Brain pericyte (primary cell): ENCODE measurements at places on chromosomes 2 and 18.

DNA sequence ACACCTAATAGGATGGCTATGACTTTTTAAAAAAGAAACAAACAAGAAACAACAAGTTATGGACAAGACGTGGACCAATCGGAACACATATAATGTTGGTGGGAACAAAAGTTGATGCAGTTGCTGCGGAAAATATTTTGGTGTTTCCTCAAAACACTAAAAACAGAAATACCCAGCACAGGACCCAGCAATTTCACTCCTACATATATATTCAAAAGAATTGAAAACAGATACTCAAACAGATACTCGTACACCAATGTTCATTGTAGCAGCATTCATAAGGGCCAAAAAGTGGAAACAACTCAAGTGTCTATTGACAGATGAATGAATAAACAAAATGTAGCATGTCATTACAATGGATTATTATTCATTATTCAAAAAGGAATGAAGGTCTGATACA lies 12.1 kb downstream of the CCDC141 start:
- no peak for DNase-seq

DNA sequence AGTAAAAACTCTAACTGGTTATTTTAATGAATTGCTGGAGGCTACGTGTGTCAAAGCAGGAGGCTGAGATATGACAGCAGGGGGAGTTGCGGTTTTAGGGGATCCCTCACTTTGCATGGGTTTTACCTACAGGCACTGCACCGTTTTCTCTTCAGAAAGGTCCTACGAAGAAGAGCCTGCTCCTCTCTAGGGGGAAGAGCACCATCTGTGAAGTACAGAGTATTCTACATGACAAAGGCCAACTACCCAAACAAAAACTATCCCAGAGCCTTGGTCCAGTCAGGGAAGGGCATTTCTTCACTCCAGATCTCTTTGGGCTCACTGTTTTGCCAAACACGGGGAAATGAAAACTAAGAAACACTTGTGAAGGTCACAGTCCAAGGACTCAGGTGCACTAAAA lies 696.7 kb upstream of the SOX11 start:
- no peak for DNase-seq

- no peak for DNase-seq
Measured at GRCh38 chr2:111029181-111029927, 91.4 kb upstream of the BCL2L11 start.

- DNase-seq = no peak
Measured at GRCh38 chr2:58875436-58875835, 634.3 kb upstream of the FANCL start.

DNA sequence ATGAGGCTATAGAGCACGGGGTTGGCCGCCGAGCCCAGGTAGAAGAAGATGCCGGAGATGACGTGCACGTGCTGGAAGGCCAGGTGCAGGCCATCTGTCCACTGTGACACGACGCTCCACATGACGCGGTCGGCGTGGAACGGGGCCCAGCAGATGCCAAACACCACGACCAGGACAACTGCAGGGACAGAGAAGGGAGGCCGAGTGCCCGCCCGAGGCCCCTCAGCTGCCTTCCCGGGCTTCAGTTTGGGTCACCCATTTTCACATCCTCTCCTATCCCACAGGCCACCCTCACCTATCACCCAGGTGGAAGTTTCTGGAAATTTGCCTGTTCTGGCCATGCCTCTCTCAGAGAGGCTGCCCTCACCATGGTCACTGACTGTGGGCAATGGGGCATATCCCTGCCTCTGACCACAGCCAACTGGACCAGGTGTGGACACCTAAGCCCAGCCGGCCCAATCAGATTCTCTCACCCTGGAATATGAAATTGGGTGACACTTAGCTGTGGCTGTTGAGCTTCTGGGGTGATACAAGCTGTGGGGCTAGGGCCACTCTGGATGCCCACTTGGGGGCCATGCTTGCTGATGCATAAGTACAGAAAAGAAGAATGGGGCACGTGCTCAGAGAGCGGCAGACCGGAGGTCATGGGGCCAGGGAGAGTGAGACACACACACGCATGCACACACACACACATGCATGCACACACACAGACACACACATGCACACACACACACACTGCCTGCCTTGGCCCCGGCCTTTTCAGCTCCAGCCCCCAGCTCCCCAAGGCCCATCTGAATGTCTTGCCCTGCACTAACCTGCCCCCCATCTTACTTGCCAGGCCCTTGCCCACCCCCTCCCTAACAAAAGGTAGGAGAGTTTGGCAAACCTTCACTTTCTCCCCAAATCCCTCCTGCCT lies 4.7 kb downstream of the NMUR1 start:
- DNase-seq = no peak

DNA sequence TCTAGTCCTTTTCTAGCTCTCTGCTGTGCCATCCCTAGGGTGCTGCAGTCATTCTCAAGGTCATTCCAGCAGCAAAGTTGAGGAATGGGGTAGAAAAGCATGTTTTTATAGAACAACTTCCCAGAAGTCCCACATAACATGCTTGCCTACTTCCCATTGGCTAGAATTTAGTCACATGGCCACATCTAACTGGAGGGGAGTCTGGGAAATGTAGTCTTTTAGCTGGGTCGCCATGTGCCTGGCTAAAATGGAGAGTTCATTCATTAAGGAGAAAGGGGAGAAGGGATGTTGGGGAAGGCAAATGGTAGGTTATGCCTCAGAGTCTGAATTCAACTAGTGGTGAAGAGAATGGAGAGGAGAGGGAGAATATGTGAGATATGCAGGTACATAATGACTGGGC lies 85.7 kb downstream of the SLC4A3 start:
- DNase-seq = no peak

DNA sequence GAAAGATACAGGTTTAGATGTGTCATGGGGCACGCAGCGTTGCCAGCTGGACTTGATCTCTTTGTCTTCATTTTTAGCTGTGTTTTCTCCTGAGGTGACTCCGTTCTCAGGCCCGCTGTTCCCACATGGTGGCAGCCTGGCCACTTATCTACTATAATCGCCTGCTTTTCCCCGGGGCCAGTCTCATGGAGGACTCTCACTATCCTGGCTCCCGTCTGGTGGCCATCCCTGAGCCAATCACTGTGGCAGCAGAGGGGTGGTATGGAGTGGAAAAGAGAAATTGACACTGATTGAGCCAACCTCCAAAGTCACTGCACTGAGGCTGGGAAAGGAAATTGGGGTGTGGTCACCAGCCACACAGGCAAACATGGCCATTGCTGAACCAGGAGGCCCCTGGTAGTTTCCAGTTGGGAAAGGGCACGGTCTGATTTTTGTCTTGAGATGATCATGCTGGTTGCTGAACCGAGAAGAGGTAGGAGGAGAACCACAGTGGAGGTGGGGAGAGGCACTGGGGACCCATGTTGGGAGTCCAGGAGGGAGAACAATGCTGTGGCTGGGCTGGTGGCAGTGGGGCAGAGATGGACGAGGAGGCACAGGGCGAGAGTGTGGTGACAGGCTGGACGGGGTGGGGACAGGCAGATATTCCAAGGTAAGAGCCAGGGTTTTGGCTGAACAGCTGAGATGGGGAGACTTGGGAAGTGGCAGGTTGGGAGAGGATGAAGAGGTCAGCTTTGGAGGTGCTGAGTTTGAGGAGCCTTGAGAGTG lies 45.6 kb downstream of the KCNIP3 start:
- no peak for DNase-seq

- no peak for DNase-seq
Measured at GRCh38 chr2:41828052-41828643, 219.7 kb upstream of the PKDCC start.

DNA sequence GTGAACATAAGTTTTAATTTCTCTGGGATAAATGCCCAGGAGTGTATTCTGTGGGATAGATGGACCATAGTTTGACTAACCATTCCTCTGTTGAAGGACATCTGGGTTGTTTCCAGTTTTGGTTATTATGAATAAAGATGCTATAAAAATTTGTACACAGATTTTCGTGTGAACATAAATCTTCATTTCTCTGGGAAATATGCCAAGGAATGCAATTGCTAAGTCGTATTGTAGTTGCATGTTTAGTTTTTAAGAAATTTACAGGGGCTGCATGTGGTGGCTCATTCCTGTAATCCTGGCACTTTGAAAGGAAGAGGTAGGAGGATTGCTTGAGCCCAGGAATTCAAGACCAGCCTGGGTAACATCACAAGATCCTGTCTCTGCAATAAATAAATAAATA lies 6.9 kb upstream of the SLC11A1 start:
- no peak for DNase-seq

DNA sequence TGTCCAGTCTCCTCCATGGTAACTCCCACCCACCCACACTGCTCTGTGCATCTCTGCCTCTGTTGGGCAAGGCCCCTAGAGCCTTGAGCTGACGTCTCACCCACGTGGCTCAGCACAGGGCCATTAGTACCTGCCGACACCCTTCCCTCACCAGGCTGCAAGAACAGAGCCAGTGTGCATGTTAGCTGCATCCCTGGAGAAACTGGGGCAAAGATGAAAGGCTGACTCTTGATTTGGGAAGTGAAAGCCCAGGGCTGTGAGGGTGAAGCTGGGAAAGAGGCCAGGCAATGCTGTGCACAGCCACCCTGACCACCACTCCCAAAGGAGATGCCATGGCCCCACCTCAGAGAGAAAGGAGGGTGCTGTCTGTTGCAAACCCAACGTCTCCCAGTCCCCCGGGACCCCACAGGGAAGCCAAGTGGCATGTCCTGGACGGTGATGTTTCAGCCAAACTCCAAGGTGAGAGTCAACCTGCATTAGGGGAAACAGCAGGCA lies 20.0 kb upstream of the HPCAL1 start:
- no peak for DNase-seq

DNA sequence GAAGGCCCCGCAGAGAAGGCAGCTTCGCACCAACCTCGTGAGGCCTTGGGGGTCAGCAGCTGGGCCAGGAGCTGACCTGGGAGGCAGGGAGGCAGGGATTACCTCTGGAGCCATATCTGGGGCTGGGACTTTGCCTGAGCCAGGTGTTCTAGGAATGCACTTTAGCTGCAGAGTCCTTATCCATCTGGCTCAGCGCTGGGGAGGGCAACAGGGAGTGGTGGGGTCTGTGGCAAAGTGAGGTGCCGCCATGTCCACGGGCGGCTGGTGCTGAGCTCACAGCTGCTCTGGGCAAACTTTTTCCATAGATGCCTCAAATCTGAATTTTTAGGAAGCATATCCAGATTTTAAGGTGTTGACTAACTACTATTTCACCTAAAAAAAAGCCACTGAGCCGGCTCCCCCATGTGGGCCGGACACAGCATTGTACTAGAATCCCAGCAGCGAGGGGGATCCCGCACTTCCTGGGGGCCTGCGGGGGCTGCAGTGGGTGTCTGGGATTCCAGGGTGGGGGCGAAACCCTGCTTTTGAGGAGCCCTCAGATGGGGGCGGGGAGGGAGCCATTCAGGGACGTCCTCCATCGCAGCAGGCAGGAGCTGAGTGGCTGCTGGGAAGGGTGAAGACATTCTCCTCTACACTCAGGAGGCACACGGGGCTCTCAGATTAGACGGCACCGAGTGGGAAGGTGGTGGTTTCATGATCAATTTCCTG lies 34.6 kb downstream of the RTP5 start:
- no peak for DNase-seq

GRCh38 chr2:1907849-1908533 lies 163.7 kb upstream of the PXDN start:
- DNase-seq = no peak

DNA sequence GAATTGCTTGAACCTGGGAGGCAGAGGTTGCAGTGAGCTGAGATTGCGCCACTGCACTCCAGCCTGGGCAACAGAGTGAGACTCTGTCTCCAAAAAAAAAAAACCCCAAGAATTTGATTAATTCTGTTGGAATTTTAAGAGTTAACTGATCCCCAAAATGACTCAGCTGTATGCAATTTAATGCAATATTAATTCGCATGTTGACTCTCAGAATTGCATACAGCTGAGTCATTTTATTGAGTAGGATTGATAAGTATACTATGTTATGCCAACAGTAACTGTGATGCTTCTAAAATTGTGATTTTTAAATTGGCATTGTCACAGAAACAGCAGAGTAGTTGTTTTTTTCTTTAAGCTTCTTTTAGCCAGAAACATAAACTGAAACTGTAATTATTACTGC lies 19.6 kb downstream of the MSH2 start:
- no peak for DNase-seq

- DNase-seq = no peak
Measured at GRCh38 chr18:13283746-13284145, 65.2 kb downstream of the LDLRAD4 start.
